C1 segment of cervical spinal cord (tissue), 14 donors: ENCODE measurements at places on chromosomes 1 and 21.

DNA sequence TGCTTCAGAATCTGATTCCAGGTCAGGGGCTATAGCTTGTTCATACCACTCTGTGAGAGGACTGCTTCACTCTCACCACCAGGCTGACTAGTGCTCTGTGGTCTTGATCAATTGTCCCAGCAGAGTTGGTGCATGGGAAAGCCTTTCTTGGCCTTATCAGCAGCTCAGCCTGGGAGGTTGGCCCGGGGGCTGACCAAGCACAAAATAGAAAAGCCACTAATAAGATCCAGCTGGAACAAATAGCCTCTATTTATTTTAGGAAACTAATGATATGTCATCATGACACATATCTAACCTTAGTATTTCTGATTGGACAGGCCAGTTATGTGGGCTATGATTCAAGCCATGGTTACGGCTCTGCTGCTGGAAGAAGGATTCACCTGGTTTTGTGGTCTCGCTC lies 134.2 kb downstream of the GDAP2 start:
- DNase-seq, result no peak

DNA sequence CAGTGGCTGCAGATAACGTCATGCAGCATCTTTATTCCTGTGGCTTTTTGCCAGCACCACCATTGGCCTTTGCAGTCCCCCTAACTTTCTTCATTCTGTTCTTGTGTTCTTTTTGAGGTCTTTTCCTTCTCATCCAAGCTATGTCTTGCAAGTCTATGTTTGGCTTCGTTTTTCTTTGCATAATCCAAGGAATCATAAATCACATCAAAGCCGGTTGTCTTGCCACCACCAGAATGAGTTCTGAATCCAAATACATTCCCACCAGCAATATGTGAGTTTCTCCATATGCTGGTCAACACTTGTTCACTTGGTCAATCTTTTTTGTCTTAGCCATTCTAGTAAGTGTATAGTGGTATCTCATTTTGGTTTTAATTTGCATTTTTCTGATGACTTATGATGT lies 70.6 kb upstream of the AK4 start:
- no peak for DNase-seq

DNA sequence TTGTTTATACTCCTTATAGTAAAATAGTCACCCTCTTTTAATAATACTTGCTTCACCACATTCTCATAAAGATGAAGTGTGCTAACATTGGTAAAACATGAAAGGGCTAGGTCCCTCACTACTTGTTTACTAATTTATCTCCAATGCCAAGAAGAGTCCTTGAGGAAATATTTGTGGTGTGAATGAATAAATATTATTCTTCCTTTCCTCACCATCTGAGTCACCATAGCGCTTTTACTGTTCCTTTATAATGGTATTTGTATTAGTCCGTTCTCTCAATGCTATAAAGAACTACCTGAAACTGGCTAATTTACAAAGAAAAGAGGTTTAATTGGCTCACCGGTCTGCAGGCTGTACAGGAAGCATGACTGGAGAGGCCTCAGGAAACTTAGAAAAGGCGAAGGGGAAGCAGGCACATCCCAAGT lies 222.8 kb upstream of the ZRANB2 start:
- no peak for DNase-seq

- DNase-seq, result no peak
Observed at GRCh38 chr21:20999659-21000058, 1.4 kb downstream of the NCAM2 start.

GRCh38 chr1:211359876-211360275 lies 33.2 kb downstream of the TRAF5 start:
- no peak for DNase-seq

DNA sequence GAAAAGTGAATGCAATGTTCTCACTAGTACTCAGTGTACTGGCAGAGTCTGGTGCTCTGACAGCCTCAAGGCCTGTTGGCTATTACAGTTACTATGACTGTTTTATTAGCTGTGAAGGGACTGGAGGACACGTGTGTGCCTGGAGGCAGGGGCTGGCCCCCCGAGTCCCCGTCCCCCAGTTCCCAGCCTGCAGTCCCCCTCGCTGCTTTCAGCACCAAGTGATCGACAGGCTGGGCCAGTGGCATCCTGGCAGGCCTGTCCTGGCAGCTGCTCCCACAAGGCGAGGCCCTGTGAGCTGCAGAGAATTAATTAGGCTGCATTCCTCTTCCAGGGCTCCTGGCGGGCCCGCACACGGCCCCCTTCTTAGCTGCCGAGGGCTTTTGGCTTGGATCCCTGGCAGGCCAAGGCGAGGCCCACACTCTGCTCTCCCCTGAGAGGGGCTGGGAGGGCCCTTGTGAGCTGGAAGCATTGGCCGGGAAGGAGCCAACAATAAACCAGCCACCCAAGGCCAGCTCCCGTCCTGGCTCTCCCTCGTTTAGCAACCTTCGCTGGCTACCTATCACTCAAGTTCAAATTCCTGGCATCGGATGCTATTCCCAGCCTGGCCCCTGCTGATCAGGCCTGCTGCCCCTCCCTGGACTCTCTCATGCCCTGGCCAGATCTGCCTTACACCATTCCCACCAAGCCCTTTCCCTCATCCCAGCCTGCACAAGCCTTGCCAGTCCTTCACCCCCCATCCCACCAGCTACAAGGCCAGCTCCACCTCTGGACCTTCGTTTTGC lies 9.8 kb downstream of the EDN2 start:
- DNase-seq, result no peak

- DNase-seq, result no peak
Observed at GRCh38 chr1:9586147-9586766, 2.5 kb upstream of the TMEM201 start.

DNA sequence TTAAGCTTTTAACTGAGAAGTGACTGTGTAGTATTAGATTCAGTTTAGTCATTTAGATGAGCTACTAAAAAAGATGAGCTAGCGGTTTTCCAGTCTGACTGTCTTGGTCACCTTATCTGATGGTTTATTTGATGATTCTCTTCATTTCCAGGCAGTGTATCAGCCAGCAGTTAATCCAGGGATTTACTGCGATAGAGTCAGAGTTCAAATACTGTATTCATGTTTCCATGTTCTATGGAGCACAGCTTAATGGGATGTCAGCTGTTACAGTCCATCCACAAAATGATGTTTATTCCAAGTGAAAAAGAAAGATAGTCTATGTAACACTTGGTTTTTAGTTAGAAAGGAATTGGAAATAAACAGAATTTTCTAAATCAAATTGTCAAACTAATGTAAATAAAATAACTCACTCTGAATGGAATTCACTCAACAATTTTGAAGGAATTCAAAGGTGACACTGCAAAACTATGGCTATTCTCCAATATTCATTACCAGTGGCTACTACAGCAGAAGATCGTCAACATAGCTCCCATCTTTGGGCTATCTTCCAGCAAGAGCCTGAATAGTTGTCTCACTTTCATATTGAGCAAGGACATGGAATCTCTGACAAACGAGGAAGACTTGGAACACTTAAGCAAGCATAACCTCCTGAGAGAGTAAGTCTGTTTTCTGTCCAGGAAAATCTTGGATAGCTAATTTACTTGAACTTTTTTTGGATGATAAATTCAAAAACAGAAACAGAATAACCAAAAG lies 54.6 kb upstream of the DPT start:
- no peak for DNase-seq

DNA sequence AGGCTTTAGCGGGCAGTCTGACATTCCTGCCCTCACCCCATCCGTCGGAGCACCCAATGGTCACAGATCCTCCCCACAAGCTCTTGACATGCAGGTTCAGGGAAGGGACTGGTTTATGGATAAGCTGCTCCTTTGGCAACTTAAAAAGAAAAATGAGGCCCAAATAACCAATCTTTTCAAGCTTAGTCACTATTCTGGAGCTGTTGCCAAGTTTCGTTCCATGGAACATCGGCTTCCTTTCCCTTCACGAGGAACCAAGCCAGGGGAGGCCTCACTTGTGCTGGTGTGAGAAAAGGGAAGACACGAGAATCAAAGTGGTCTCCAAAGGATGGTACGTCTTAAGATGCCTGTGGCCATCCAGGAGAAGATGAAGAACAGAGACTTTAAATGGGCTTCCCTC lies 46.1 kb upstream of the LPAR3 start:
- no peak for DNase-seq

- no peak for DNase-seq
Observed at GRCh38 chr1:18548643-18549042, 67.9 kb downstream of the KLHDC7A start.

- DNase-seq, result no peak
Observed at GRCh38 chr21:34594566-34595234, 20.2 kb downstream of the RCAN1 start.

DNA sequence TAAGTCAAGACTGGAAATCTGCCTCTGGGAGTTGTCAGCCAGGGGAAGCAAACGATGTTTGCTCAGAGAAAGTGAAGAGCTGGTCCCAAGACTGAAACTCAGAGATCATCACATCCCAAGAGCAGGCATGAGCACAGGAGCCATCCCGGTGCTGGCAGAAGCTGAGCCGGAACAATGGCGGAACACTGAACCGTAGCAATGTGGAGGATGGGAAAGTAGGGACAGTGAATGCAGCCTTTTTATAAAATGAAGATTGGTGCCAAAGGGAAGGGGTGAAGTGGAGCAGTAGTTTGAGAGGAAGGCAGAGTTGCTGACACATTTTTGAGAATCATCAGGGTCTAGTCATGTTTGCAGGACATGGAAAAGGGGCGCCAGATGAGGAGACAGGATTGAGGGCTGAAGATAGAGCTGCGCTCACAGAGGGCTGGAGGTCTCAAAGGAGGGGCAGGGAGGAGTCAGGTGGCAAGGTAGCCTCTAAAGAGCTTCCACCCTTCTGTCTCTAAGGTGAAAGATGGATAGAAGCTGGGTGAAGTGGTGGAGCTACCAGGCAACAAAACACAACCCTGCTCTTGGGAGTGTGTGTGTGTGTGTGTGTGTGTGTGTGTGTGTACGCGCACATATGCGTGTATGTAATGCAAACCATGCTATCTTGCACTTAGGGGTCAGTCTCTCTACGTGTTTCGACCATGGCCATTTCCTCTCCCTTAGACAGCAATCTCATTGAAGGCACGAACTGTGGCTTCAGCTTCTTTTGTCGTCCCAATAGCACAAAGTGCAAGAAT lies 94.3 kb upstream of the IRF2BP2 start:
- no peak for DNase-seq

DNA sequence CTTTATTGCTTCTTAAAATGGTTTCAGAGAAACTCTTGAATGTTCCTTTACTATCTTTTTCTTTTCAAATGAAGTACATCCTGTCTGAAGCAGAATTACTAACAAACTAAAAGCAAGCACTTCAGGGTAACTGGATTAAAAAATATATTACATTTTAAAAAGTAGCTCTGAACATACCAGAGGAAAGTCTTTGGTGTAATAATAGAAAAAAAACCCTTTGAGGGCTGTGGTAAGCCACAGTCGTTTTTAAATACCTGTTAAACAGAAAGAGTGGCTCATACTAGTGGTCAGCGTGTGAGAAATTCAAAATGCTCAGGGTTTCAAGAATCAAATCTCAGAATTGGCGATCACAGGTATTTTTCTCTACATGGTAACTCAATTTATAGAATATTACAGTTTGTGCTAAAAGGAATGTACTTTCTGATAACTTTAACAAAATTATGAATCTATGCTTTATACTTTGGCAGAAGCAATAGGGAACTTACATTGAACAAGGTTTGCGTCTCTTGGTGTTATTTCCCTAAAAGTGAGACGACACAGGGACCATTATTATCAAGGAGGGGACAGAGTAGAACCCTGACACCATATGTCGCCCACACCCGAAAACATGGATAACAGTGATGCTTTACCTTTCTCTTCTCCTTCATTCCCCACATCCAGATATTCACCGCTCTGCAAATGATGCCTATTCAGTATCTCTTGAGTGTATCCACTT lies 97.0 kb upstream of the DPH5 start:
- DNase-seq, result no peak

DNA sequence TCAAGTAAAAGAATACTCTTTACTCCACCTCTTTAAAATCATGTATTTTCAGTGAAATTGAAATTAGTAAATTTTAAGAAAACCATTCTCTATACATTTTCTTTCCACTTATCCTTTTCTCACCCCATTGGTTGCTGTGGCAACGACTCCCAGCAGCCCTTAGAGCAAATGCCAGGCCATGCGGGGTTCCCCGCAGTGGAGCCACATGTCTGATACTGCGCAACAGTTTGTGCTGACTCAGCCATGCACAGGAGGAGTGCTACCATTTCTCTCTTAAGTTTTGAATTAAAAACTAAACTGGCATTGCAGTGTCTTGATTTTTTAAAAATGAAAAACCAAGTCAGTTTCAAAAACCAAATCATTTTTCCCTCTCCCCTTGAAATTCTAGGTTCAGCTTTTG lies 214.1 kb upstream of the L1TD1 start:
- DNase-seq, result no peak

DNA sequence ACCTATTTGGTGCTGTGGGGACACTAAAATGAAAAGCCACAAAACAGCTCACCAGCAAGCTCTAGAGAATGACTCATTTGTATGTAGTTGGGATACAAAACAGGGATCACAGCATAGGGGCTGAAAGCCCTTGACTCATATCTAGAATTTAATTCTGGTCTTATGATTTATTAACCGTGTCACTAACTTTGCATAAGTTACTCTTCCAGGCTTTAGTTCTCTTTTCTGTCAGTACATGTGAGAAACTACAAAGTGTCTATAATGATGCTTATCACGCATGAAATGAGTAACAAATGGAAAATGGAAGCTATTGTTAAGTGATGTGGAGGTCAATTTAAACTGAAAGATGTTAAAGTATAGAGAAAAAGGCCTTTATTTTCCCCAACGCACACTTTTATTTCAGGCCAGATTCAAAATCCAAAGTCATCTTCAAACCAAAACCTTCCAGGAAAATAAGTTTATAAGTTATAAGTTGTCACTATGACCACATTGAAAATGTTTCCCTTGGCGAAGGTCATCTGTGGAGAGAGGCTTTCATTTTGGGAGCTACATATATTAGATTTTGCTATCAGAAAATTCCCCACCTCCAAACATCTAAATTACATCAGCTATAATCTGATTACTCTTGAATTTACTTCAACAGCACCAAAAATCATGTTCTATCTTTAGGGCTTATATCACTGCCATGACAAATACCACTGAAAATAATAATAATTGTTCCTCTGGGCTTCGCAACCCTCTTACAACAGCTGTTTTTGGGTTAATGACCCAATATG lies 430.5 kb downstream of the MRPL39 start:
- DNase-seq, result no peak

DNA sequence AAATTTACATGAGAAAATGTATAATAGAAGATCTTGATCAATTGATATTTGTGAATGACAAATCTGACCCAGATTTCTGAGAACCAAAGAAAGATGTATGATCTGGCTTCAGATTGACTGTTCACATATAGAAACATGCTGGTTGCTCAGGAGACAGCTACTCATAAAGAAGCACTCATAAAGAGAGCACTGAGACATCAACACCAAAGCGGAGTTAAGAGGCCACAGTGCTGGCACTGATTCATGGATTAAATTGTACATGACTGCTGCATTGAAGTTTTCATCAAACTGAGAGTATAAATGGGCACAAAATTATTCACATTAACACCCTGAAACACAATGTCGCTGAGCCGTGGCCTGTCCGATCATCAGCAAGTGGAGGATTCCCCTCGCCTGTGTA lies 46.2 kb downstream of the SH3GLB1 start:
- no peak for DNase-seq
